A673 (cell line): ENCODE measurements at places on chromosomes 3 and 15. TPM values are rescaled to one million over a fixed set of nuclear protein-coding genes. Genes with fewer than 3 reads are reported as not detected.

DNA sequence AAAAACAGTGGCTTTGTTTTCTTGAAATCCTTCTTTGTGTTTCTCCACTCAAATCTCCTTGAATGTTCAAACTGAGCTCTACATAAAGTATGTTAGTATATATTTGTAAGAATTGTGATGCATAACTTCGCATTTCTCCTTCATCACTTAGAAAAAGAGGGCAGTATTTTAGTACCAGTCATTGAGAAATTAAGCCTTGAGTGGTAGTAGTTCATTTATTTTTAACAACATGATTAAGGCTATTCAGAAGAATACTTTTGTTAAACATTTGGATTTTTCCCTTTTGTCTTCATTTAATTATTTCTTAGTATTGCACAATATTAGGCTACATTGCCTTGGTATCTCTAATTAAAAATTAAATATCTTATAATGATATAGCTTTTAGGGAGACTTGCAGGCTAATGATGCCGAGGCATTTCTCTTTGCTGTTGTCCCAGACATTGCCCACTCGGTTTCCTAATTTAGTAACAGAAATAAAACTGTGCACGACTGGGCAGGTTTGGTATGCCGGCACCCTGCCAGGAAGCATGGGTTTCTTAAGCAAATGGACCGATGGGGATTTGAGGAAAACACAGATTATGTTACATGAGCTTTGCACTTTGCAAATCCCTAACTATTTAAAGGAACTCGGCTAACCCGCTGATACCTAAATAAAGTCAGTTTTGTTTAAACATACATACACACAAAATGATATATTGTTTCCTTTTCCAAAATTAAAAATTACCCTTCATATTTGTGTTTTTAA lies 54.7 kb downstream of the LRRC28 start:
- peak; percentile 85 for DNase-seq

KBTBD13 gene
- not detected in 2 replicates for total RNA-seq

GRCh38 chr3:36812240-36812639 lies 47.9 kb upstream of the DCLK3 start:
- no peak for DNase-seq

P3H2 gene
- total RNA-seq: 19.6 and 21.7 TPM in 2 replicates

GRCh38 chr15:45249125-45249780 lies 2.8 kb upstream of the SLC28A2 start:
- DNase-seq: no peak

SUCLG2 gene
- total RNA-seq: 7.4 and 9.4 TPM in 2 replicates

GRCh38 chr15:74635228-74635627 lies 19.6 kb downstream of the CLK3 start:
- peak; percentile 78 for DNase-seq

- DNase-seq: no peak
These were observed 308.0 kb upstream of the ATP11B start for GRCh38 chr3:182485301-182485700.

DNA sequence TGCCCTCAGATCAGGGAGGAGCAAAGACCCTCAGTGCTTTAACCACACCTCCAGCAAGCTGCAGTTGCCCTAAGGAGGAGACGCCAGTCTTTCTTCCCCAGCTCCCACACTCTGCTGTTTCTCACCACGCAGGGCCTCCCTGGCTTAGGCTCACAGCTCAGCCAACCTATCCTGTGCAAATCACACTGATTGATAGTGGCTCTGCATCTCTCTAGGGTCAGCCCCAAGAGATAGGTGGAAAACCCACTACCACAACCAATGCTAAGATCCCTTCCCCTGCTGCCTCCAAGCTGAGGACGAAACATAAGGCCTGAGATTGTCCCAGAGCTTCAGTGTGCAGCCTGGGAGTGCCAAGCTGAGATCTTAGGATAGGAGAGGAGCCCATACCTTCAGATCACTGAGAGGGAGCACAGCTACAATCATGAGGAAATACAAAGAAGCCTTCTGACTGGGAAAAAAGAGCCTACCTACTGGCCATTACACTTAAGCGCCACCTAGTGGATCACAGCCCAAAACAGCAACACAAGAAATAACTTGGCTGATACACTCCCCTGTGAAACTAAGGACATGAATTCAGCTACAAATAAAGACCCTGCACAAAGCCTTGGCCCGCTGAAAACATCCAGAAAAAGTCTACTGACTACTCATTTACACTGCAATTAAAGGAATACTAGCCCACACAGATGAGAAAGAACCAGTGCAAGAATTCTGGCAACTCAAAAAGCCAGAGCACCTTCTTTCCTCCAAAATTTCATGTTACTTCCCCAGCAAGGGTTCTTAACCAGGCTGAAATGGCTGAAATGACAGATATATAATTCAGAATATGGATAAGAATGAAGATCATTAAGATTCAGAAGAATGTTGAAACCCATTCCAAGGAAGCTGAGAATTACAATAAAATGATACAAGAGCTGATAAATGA lies 271.5 kb upstream of the DCBLD2 start:
- peak; percentile 84 for DNase-seq

DNA sequence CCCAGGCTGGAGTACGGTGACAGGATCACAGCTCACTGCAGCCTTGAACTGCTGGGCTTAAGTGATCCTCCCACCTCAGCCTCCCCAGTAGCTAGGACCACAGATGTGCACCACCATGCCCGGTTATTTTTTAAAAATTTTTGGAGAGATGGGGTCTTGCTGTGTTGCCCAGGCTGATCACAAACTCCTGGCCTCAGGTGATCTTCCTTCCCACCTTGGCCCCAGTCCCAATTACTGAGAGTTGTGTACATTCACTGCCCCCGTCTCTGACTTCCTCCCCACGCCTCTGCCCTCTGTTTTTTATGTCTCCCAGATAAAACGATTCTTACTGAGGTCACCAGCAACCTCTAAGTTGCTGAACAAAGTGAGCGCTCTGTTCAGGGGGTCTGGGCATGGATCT lies 87.7 kb downstream of the LINGO1 start:
- DNase-seq: no peak

NEK10 gene
- 0.34 and 0.79 TPM in 2 replicates for total RNA-seq

IFT122 gene
- total RNA-seq: 44.0 and 48.2 TPM in 2 replicates

DNA sequence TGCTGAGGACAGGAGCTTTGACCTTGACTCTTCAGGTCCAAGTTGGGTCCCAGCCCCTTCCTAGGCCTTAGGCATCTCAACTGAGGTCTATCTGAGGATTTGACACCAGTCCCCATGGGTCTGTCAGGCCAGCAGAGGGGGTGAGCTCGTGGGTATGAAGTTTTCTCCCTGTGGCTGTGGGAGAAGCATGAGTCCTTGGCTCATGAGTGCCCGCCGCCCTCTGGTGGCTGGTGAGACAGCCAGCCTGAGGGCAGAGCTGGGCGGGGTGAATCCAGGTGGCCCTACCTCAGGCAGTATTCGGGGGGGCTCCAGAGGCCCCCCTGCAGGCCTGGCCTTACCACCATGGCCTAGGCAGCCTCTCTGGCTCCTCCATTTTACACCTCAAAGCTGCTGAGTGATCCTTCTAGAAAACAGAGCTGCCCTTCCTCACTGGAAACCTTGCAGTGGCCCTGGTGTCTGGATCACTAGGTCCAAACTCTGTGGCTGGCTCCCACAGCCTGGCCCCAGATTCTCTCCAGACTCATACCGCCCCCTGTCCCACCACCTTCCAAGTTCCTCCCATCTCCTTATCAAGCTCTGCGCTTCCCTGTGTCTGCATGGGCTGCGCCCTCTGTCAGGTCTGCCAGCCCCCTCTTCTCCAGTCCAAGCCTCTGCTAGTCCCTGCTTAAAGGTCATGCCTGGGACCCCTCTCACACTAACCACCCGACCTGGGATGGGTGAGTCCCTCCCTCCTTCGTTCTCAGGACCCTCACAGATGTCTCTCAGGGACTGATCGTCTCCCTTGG lies 16.1 kb downstream of the SH2D7 start:
- DNase-seq: peak; percentile 91

GRCh38 chr3:127274200-127274760 lies 13.6 kb downstream of the PRR20G start:
- no peak for DNase-seq

- no peak for DNase-seq
These were observed 20.2 kb downstream of the HDAC11 start for GRCh38 chr3:13500133-13500885.

CACNA2D3 gene
- total RNA-seq: not detected in 2 replicates

DNA sequence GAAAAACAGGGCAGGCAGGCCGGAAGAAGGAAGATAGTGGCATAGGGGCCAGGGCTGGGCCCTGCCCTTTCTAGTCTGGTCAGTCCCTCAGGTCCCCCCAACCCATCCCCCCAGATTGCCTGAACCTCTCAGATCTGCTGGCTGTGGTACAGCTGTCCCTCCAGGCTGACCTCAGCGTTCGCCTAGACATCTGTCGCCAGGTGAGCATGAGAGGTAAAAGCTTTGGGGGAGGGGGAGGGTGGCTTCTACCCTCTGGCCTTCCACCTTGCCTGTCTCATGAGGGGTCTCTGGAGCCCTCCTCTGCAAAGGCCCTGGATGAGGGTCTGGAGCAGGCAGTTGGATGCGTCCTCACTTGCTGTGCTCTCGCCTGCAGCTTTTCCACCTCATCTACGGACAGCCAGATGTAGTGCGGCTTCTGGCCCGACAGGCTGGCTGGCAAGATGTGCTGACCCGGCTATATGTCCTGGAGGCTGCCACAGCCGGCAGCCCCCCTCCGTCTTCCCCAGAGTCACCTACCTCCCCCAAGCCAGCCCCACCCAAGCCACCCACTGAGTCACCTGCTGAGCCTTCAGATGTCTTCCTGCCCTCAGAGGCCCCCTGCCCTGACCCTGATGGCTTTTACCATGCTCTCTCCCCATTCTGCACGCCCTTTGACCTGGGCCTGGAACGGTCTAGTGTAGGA lies 20.2 kb downstream of the NBEAL2 start:
- no peak for DNase-seq

CHRNA5 gene
- 18.9 and 19.1 TPM in 2 replicates for total RNA-seq

- DNase-seq: no peak
These were observed 36.6 kb downstream of the ATP11B start for GRCh38 chr3:182829761-182830405.
